Inflammatory macrophage treated with lipopolysaccharide for 1 hour (primary cell): ENCODE measurements at places on chromosomes 5 and 9.

- no peak for DNase-seq
These were observed 19.7 kb downstream of the WWC1 start for GRCh38 chr5:168311061-168311566.

DNA sequence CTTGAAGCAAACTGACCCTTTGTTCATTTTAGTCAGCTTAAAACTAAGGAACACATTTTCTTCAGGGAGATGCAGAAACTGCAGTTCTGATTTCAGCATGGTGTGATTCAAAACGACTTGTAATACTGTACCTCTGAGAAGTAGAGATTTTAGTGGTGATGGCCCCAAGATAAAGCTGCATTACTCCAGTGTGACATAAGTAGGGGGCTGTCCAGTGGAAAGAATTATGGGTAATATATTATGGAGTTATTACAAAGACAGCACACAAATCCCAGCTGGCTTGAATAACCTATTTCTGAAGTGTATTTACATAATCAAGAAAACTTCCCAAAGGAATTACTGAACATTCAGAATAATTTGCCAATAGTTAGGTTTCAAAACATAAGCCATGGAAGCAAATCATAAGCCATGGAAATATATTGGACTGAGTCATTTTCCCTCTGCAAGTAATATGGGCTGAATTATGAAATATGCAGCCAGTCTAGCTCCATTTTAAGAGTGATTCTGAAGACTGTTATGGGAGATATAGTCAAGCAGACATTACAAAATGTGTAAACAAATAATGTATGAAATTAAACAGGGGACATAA lies 133.7 kb upstream of the FBXL17 start:
- DNase-seq: no peak

DNA sequence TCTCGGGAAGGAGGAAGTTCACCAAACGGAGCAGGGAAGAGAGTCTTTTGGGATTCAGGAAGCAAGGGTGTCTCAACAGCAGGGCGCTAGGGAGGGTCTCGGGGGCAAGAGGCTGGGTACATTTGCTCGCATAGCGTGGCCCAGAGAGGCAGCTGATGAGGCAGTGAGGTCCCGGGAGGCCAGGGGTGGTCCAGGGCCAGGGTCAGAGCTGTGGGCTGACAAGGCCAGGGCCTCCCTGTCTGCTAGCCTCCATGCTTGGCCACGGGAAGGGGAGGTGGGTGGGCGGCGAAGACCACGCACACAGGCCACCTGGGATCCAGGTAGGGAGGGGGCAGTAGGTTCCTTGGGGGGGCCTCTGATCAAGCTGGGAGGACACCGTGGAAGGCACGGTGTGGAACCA lies 6.0 kb downstream of the NDOR1 start:
- DNase-seq: no peak

DNA sequence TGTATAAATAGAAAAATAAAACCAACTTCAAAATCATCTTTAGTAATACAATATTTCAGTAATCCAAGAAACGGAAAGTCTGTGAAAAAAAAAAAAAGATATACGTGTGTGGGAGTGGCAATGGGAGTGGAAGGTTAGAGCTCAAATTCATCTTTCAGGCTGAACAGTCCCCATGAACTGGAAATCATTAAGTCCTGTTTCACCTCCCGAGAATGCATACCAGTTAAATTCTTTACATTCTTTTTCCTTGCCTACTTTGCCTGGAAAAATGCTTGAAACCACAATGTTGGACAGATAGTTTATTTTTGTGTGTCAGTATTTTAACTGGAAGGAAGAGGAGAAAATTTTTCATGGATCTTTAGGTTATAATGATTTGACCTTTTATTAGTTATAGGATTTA lies 166.8 kb downstream of the MUSK start:
- DNase-seq: no peak

GRCh38 chr9:86488794-86489193 lies 134.6 kb upstream of the TUT7 start:
- DNase-seq: no peak

GRCh38 chr5:161372682-161373344 lies 173.7 kb downstream of the GABRB2 start:
- no peak for DNase-seq

- no peak for DNase-seq
These were observed 97.5 kb downstream of the RFK start for GRCh38 chr9:76296561-76297310.

GRCh38 chr5:124670722-124671184 lies 75.7 kb downstream of the ZNF608 start:
- DNase-seq: no peak

- no peak for DNase-seq
These were observed 74.3 kb downstream of the MUSK start for GRCh38 chr9:110742741-110743371.

DNA sequence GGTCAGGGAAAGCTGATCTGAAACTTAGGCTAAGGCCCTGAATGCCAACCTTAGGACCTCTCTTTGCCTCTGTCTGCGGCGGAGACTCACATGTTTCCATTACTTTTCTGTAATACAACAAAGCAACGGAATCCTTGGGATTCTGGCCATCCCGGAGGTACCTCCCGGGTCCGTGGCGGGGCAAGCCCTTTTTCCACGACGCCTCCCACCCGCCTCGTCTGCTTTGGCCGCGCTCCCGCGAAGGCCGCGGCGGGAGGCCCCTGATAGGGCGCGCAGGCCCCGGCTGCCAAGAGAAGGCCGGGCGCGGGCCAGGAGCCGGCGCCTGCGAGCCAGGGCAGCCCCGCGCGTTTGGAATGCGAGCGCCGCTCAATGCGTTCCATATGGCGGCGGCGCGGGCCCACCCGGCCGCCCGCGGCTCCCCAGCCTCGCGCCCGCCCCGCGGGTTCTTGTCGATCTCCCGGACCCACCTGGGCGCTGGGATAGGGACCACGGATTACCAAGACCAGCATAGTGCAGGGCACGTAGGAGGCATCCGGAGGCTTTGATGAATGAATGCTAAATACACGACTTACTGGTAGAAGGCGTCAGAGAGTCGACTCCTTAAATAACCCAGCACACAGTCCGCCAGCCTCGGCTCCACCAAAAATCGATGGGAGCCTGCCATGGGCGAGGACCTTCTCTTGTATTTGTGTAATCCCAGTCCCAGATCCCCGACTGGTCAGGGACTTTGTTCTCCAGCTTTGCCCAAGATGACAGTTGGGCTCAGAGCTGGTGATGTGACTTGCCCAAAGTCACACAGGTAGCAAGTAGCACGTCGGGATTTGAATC lies 17.5 kb upstream of the PHF19 start:
- DNase-seq: no peak

DNA sequence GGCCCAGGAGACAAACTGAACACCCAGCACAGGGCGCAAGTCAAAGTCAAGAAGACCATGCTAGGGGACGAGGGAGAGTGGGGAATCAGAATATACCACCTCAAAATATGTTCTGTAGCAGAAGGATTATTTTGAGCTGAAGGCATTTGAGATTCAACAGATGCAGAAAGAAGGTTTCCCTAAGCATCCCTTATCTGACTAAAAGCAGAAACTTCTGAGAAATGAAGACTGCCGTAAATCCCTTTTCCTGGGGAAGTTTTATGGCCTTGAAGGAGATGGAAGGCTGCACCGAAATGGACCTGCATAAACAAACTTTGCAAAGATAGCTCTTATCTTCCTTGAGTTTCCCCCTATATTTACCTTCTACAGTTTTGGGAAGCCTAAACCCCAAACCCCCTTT lies 72.8 kb downstream of the PTTG1 start:
- DNase-seq: no peak

- DNase-seq: no peak
These were observed 3.7 kb upstream of the NIPAL4 start for GRCh38 chr5:157456301-157456700.

GRCh38 chr5:164356790-164357189 lies 851.4 kb downstream of the MAT2B start:
- no peak for DNase-seq

- no peak for DNase-seq
These were observed 63.7 kb downstream of the HABP4 start for GRCh38 chr9:96513622-96514021.

DNA sequence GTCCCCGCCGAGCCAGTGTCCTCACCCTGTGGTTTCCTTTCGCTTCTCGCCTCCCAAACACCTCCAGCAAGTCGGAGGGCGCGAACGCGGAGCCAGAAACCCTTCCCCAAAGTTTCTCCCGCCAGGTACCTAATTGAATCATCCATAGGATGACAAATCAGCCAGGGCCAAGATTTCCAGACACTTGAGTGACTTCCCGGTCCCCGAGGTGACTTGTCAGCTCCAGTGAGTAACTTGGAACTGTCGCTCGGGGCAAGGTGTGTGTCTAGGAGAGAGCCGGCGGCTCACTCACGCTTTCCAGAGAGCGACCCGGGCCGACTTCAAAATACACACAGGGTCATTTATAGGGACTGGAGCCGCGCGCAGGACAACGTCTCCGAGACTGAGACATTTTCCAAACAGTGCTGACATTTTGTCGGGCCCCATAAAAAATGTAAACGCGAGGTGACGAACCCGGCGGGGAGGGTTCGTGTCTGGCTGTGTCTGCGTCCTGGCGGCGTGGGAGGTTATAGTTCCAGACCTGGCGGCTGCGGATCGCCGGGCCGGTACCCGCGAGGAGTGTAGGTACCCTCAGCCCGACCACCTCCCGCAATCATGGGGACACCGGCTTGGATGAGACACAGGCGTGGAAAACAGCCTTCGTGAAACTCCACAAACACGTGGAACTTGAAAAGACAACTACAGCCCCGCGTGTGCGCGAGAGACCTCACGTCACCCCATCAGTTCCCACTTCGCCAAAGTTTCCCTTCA lies 1.4 kb downstream of the GLIS3 start:
- DNase-seq: no peak

DNA sequence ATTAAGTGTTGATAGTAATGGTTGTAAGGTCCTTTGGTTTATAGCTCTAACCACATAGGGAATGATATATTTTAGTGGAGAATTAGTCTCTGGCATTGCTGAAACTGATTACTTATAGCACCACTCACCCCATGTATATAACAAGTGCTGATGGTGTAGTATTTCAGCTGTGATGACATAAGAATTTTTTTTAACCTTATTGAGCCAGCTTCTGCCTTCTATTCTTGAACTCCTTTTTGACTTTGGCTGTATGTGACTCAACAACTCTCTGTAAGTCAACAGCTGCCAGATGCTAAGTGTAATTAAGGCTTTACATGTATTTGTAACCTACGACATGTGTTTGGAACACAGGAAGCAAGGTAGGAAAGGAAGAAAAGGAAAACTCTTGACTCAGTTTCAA lies 929.6 kb upstream of the WWC1 start:
- no peak for DNase-seq

DNA sequence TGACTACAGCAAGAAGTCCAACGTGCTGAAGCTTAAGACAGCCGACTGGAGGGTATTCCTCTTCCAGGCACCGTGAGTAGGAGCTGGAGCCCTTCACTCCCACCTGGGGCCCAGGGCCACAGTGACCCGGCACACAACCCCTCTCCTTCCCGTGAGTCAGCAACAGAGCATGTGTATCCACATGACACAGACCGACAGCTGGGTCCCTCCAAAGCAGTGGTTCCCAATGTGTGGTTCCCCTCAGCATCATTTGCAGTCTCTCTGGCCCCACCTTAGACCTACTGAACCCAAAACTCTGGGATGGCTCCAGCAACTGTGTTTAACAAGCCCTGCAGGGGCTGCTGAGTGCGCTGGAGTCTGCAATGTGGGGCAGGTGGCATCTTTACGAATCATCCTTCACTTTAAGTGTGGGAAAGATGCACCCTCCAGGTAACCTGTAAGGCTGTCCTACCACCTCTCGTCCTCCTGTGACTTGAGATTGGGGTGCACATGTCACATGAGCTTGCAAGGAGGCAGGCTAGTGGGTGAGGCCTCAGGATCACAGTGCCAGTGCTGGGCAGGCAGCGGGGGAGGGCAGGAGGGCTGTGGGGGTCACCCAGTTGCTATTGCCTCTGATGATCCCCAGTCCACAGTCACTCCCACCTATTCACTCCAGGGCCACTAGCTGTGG lies 42.2 kb downstream of the PSD2 start:
- no peak for DNase-seq

DNA sequence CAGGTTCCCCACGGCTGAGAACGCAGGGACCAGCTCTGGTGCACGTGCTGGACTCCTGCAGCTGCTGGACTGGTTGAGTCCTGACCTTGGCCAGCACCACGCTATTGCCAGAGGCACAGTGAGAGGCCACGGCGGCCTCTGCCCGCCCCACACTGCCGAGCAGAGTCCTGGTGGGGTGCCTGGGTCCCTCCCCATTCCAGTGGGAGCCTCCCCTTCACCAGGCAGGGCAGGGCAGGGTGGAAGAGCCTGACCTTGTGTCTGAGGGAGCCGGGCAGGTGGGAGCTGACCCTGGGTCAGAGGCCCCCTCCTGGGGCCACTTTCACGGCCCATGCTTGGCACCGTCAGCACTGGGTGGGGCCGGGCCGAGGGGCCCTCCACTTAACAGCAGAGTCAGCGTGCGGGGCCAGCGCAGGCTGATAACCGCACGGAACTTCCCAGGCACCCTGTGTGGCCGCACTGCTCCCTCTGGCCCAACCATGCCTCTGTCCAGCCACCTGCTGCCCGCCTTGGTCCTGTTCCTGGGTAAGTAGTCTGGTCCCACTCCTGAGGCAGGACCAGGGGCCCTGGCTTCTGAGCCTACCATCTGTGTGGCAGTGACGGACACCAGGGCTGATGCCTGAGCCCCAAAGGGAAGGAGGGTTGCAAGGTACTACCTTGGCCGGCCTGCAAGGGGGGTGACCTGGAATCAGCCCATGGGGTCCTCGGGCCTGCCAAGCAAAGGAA lies at the start of gene MAMDC4:
Gene MAMDC4, plus strand, starts transcription at position 406 of the 723 bp plus-strand sequence. Its CDS starts 71 bp downstream, at position 477.
- DNase-seq: no peak

DNA sequence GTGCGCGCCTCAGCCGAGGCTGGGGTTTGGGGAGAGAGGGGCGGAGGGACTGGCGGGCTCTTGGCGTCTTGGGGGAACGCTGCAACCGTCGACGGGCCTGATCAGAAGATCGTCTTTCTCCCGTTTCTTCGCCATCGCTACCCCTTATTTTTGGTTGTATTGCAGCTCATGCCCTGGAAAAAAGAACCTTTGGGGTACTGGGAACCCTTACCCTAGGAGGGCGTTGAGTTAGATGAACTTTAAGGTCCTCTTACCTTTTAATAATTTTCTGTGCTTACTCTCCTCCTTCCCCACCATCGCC lies 719 bp downstream of the PAIP2 start:
- DNase-seq: no peak

DNA sequence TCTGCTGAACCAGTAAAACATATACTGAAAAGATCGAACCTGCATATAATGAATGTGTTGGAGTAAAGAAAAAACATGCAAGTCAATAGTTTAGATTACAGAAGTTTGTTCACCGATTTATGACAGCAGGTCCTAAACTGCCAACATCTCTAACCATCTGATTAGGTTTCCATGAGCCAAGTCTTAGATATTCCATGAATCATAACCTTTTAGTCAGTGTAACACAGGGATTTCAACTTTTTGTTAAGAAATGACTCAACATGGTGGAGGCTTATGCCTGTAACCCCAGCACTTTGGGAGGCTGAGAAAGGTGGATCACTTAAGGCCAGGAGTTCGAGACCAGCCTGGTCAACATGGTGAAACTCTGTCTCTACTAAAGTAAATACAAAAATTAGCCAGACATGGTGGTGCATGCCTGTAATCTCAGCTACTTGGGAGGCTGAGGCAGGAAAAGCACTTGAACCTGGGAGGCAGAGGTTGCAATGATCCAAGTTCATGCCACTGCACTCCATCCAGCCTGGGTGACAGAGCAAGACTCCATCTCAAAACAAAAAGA lies 38.7 kb downstream of the APC start:
- DNase-seq: no peak
